ENCODE measurements at places on chromosomes 3 and 15.

DNA sequence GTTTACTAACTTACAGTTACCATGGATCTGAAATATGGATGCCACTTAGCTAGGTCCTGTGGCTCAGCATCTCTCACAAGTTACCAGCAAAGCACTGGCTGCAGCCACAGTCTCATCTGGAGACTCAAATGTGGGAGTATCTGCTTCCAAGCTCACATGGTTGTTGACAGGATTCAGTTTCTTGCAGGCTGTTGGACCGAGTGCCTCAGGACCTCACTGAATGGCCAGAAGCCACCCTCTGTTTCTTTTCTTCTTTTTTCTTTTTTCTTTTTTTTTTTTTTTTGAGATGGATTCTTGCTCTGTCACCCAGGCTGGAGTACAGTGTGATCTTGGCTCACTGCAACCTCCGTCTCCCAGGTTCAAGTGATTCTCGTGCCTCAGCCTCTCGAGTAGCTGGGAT, 20.1 kb upstream of the AMOTL2 start:
- DNase-seq: peak; percentile 67
- no peaks in the 10 kb centered on the region for H3K27me3 ChIP-seq
- H3K36me3 ChIP-seq: no peaks in the 10 kb centered on the region
- H3K27ac ChIP-seq: peak overlapping the region; percentile 57
- no peak overlapping the region for H3K4me3 ChIP-seq
- H3K4me1 ChIP-seq: peaks cover 44% of the 10 kb centered on the region

DNA sequence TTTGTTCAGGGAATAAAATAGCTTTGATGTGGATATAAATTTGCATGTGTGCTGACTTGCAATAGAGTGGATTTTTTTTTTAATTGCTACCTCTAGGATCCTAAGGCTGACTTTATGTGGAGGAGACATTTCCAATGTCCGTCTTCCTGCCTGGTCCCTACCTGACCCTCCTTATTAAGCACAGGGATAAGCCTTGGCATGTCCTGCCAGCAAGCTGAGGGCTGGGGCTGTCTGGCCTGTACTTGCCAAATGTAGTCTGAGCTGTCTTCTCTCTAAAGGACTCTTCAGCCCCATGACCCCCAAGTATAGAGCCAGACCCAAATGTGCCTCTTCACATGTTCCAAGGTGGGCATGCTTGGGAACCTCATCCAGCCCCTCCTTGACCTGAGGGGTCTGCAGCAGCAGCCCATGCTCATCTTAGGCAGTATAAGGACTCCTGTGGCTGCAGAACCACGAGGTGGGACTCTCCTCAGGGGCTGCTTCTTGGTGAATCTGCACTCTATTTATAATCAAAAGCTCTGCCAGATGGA, 88.8 kb downstream of the CACNA1D start:
- no peak overlapping the region for H3K4me3 ChIP-seq
- no peaks in the 10 kb centered on the region for H3K36me3 ChIP-seq
- no peak overlapping the region for H3K27ac ChIP-seq
- no peaks in the 10 kb centered on the region for H3K27me3 ChIP-seq
- DNase-seq: no peak

GRCh38 chr3:135806317-135806716, 159.2 kb upstream of the PPP2R3A start:
- no peaks in the 10 kb centered on the region for H3K36me3 ChIP-seq
- no peak for DNase-seq
- no peak overlapping the region for H3K27ac ChIP-seq
- H3K27me3 ChIP-seq: peaks cover 17% of the 10 kb centered on the region
- H3K4me1 ChIP-seq: no peaks in the 10 kb centered on the region

DNA sequence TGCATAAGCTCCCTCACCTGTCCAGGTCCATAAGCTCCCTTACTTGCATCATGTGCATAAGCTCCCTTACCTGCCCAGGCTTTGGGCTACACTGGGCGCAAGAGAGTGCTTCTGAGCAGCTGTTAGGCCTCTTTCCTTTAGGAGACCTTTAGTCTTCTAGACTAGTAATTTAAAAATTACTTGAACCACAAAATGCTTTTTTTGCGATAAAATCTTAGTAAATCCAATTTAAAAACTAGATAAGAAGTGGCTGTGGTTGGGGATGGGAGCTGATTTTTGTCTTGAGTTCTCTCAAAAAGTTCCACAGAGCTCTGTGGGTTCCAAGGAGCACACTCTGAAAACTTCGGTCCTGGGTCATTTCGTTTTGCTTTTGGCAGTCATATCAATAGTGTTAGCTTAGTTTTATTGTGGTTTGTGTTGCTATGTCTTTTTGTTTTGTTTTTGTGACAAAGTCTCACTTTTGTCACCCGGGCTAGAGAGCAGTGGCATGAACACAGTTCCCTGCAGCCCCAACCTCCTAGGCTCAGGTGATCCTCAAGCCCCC, 6.7 kb downstream of the CEMIP start:
- H3K36me3 ChIP-seq: no peaks in the 10 kb centered on the region
- no peak overlapping the region for H3K4me3 ChIP-seq
- no peak overlapping the region for H3K27ac ChIP-seq

DNA sequence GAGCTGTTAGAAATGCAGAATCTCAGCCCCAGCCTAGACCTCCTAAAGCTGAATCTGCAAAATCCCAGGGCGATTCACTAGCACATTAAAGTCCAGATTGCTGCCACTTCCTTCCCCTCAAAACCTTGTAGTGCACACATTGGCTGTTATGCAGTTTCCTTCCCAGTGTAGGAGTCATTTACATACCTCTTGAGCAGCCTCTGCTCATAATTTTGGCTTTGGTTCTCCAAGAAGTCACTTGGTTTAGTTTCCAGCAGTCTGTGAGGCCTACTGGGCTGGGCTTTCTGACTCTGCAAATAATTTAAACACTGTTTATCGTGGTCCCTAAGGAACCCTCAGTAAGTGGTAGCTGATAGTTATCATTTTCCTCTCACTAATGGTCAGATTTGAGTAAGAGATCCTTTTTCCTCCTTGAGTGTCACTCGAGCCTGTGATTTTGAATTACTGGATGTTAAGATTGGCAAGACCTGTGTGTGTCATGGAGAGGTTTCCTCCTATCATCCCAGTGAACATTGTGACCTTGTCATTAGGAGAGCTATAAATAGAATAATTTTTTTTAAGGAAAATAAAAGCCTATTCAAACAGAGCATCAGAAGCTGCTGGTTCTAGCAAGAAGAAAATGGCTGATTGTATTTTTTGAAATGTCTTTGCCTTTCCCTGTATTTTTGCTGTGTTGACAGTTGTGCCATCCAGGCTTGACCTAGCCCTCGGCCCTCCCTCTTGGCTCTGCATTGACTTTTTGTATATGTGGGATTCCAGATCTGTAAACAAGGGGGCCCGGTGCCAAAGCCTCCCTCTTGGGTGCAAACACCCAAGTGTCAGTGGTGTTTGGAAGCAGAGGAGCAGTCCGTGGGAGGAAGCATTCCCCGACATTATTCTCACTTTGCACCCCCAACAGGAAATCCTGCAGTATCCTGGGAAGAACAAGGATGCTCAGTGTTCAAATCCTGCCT, 134.8 kb upstream of the ANKRD28 start:
- H3K4me3 ChIP-seq: no peak overlapping the region
- H3K4me1 ChIP-seq: no peaks in the 10 kb centered on the region
- DNase-seq: no peak
- H3K36me3 ChIP-seq: no peaks in the 10 kb centered on the region
- no peak overlapping the region for H3K27ac ChIP-seq

DNA sequence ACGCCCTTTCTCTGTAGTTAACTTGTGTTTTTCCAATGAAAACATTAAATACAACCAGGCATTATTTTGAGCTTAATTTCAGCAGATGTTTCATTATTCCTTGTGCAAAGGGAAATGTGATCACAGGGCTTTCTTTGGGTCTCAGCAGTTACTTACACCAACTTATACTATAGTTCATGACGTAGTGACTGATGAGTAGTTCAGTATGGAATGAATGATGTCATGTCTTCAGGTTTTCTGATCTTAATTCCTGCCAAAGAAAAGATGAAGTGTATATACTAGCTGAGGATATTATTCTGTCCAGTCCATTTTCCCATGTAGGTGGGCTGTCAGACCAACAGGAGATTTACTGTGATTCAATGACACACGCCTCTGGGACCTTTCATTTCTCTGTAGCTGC, 61.3 kb downstream of the MYRIP start:
- no peak for DNase-seq
- H3K27me3 ChIP-seq: no peaks in the 10 kb centered on the region
- H3K4me1 ChIP-seq: no peaks in the 10 kb centered on the region
- no peaks in the 10 kb centered on the region for H3K36me3 ChIP-seq
- H3K4me3 ChIP-seq: no peak overlapping the region

DNA sequence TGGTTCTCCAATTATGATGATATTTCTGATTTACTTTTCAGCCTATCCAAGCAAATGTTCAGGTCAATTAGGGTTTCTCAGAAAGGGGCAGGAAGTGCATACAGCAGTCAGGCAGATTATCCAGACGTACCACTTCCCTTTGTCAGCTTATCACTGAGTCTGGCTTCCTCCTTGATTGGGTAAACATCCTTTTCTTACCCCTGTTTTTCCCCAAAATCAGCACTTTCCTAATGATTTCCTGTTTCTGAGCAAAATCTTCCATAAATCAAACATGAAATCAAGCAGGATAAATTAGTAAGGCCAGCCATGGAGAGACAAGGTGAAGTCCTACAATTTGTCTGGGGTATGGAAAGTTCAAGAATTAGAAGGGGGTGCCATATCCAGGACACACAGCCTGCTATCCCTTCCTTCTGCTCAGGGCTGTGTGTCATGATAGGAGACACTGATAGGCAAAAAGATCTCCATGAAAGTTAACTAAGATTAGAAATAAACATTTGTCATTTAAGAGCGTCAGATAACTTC, 29.0 kb downstream of the ADIPOQ start:
- no peak for DNase-seq
- H3K27me3 ChIP-seq: no peaks in the 10 kb centered on the region
- no peaks in the 10 kb centered on the region for H3K4me1 ChIP-seq
- no peaks in the 10 kb centered on the region for H3K36me3 ChIP-seq
- no peak overlapping the region for H3K27ac ChIP-seq

GRCh38 chr3:144487011-144487410, 515.4 kb downstream of the DIPK2A start:
- no peaks in the 10 kb centered on the region for H3K36me3 ChIP-seq
- no peak overlapping the region for H3K27ac ChIP-seq
- H3K4me3 ChIP-seq: no peak overlapping the region
- no peaks in the 10 kb centered on the region for H3K27me3 ChIP-seq
- no peak for DNase-seq

DNA sequence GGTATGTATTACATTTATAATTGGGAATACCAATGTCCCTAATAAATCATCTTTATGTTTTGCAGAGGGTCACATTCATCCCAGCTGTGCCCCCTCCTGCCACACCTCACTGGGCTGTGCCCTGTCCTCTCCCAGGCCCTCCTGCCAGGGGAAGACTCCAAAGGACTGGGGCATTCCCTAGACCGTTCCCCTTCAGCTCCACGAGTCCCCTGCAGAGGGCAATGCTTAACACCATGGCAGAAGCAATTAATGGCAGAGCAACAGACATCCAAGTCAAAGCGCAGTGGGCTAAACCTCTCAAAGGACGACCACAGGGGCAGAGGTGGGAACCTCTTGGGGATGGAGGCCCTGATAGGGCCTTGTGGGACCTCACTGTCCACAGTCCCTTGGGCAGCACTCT, 71.3 kb upstream of the SEC13 start:
- no peak for DNase-seq
- H3K27ac ChIP-seq: no peak overlapping the region
- H3K36me3 ChIP-seq: no peaks in the 10 kb centered on the region
- no peaks in the 10 kb centered on the region for H3K27me3 ChIP-seq

- no peak overlapping the region for H3K4me3 ChIP-seq
- no peaks in the 10 kb centered on the region for H3K27me3 ChIP-seq
- DNase-seq: no peak
- H3K36me3 ChIP-seq: no peaks in the 10 kb centered on the region
- no peak overlapping the region for H3K27ac ChIP-seq
These were observed 44.9 kb downstream of the CPN2 start for GRCh38 chr3:194306109-194306686.

DNA sequence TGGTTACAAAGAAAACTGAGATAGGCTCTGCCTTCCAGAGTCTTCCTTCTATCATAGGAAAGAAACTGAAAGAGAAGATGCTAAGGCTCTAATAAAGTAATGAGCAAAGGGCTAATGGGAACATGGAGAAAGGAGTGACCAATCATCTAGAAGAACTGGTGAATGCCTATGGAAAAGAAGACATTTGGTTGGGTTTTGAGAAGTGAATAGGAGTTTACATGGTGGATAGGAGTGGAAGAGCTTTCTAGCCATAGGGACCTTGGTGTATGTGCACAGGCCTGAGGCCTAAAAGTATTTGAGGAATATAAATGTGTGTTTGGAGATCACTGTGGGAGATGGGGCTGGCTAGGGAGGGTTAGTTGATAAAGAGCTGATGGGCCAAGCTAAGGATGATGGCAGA, 6.8 kb downstream of the LPP start:
- no peaks in the 10 kb centered on the region for H3K27me3 ChIP-seq
- H3K36me3 ChIP-seq: no peaks in the 10 kb centered on the region
- peak overlapping the region; percentile 95 for H3K27ac ChIP-seq

GRCh38 chr3:60365360-60365759, 885.9 kb downstream of the FHIT start:
- no peak overlapping the region for H3K4me3 ChIP-seq
- H3K36me3 ChIP-seq: no peaks in the 10 kb centered on the region
- DNase-seq: no peak
- H3K27ac ChIP-seq: peak overlapping the region; percentile 13
- H3K27me3 ChIP-seq: no peaks in the 10 kb centered on the region

DNA sequence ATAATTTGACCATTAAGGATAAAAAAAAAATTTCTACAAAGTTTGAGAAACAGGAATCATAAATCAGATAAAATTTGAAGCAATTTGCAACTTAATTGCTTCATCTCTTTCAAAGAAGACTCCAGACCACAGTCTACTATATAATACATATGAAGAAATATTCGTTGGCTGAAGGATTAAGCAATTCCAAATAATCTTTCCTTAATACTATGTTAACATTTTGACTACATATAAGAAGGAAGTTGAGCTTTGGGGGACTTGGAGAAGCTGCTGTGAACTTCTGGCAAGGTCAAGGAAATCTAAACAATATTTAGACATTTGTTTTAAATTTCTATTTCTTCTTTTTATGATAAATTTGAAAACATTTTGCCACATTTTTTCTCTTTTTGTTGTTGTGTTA, 13.5 kb upstream of the GABRR3 start:
- no peaks in the 10 kb centered on the region for H3K27me3 ChIP-seq
- H3K36me3 ChIP-seq: no peaks in the 10 kb centered on the region
- H3K4me1 ChIP-seq: no peaks in the 10 kb centered on the region

- DNase-seq: no peak
- H3K4me1 ChIP-seq: no peaks in the 10 kb centered on the region
- no peak overlapping the region for H3K27ac ChIP-seq
- peaks cover 2% of the 10 kb centered on the region for H3K27me3 ChIP-seq
- no peak overlapping the region for H3K4me3 ChIP-seq
- no peaks in the 10 kb centered on the region for H3K36me3 ChIP-seq
These were observed 44.9 kb upstream of the TMC3 start for GRCh38 chr15:81418891-81419290.

- no peak overlapping the region for H3K4me3 ChIP-seq
- no peak overlapping the region for H3K27ac ChIP-seq
- DNase-seq: no peak
- H3K36me3 ChIP-seq: no peaks in the 10 kb centered on the region
These were observed 48.3 kb downstream of the TOPAZ1 start for GRCh38 chr3:44289882-44290462.

GRCh38 chr3:184771301-184772127, 40.5 kb upstream of the VPS8 start:
- H3K36me3 ChIP-seq: no peaks in the 10 kb centered on the region
- H3K4me3 ChIP-seq: no peak overlapping the region
- DNase-seq: no peak
- H3K4me1 ChIP-seq: no peaks in the 10 kb centered on the region
- H3K27me3 ChIP-seq: peaks cover 14% of the 10 kb centered on the region

Data from tibial artery (tissue), 4 donors.